ENCODE measurements at places on chromosomes 4 and X.

DNA sequence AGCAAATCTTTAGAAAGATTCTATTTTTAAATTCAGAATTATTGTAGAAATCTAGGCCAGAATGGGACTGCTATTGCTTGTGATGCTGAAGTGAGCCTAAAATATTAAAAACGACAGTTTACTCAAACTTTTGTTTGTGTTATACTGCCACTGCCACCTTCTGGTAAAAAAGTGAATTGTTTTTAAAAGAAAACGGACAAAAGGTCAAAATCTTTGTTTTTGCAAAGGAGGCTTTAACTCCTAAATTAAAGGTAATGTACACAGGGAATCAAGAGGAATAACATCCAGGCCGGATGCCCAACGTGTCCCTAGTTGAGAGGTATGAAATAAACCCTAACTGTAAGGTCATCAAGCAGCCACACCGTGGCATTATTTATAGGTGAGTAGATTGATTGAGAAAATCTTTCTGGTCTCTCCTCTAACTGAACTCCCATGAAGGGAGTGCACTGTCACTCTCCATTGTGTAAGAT is 338.3 kb upstream of the GALNT7 start:
- peak; percentile 39 for DNase-seq

DNA sequence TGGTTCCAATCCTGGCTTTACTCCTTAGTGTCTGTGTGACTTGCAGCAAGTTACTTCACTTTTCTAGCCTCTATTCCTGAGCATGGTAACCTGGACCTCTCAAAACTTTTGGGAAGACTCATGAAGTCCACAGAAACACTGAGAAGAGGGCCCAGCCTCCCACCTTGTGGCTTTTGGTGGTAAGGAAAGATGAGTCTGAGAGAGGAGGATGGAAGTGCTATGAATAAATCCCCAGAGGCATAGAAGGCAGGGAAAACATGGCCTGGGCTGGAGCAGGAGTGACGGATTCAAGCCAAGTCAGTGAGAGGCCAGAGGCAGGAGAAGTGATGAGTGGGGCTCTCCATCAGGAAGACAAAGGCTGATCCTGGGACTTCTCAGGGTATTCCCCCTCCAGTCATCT is 10.9 kb upstream of the MAGEA4 start:
- DNase-seq = no peak

DNA sequence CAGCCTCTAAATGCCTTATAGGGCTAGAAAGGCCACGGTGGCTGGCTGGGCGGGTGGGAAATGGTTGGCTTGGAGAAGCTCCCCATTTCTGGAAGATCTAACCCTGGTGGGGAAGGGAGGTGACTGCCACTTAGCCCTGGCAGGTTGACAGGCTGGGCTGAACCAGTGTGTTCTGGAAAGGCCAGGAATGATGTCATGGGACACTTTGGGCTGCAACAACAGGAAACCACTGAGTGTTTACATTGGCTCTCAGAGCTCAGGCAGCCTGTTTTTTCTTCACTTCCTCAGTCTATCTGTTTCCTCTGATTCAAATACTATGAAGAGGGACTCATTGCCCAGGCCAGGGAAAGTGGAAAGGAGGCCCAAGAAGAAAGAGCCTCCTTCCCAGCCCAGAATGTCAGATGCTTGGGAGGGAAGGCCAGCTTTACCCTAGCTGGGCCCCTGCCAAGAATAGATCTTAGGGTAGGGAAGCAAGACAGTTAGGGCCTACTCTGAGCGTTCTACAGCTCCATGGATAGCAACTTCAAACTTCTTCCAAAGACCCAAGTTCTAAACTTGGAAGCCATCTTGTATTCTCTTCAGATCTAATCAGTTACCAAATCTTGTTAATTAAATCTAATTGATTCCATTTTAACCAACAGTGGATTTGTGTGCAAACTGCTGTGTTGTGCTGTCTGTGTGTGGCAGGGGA is 65.8 kb upstream of the MSN start:
- no peak for DNase-seq

GRCh38 chrX:6325437-6325836 is 96.8 kb upstream of the NLGN4X start:
- DNase-seq = no peak

DNA sequence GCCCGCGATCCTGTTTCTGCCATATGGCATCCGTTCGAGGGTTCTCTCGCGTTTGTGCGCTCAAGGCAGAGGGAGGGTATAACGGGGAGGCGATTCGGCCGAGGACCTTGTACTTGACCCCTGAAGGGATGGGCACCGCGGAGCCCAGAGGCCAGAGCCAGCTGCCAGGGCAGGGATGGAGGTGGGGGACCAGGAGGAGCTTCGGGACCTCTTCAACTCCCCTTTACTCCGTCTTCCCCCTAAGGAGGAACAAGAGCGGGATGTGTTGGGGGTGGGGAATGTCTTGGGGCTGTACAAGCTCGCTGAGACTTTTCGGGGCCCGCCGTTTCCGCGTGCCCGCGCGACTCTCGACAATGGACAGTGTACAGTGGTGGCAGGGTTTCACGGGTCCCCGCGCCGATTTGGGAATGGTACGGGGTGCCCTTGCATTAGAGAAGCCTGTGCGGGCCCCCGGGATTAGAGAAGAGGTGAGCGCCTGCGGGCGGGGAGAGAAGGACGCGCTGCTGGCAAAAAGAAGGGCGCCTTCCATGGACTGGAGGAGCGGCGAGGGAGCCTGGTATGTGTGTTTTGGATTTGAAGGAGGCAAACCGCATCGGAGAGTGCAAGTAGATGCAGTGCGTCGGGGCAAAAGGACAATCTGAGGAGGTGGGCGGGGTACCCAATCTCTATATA is 760 bp downstream of the UGT8 start:
- DNase-seq = peak; percentile 66

- no peak for DNase-seq
Observed at GRCh38 chr4:156558373-156559025, 413.1 kb downstream of the PDGFC start.

GRCh38 chr4:76061982-76062381 is 12.5 kb upstream of the ART3 start:
- DNase-seq = no peak

- peak; percentile 28 for DNase-seq
Observed at GRCh38 chrX:112935029-112935428, 94.4 kb upstream of the AMOT start.

GRCh38 chr4:1208266-1208961 is 36.0 kb upstream of the SPON2 start:
- no peak for DNase-seq

- DNase-seq = peak; percentile 61
Observed at GRCh38 chrX:84046403-84046984, 141.5 kb downstream of the RPS6KA6 start.

DNA sequence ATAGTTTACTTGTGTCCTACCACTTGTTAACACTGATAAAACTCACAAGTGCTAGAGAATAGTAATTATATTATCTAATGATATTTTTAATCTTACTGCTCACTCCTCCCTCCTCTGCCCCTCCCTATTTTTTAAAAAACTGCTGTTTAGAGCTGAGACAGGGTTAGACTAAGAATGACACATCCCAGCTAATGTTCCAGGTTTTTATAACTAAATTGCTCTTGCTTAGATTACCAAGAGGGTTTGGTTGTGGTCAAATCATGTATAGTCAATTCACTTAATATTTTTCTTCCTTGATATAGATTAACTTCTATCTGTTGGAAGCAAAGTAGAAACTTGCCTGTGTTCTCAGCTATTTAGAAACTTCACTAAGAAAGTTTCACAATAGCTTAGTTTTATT is 60.2 kb downstream of the ATOH1 start:
- DNase-seq = no peak

DNA sequence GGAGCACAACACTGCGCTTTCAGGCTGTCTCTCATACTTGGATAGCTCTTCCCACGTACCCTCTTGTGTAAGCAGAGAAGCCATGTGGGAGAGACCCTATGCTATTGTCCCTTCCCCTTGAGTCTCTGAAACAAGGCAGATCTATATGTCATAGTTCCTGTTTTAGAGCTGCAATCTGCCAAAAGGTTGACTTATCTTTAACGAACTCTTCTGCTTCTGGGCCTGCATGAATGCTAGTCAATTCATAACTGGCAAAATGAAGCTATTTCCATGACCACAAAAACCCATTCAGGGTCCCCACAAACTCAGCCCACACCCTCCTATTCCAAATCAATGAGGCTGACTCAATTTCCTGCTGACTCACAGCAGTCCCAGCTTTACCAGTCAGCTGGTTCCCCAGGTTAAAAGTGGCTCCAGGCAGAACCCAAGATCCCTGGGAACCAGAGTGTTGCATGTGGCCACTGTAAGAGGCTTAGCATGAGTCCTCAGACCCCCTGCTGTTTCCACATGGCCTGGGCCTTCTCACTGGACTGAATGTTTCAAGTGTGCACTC is 25.3 kb upstream of the SOD3 start:
- DNase-seq = peak; percentile 75

- DNase-seq = peak; percentile 39
Observed at GRCh38 chr4:98260047-98260578, 1.1 kb upstream of the RAP1GDS1 start.

- no peak for DNase-seq
Observed at GRCh38 chr4:67874986-67875385, 8.8 kb downstream of the TMPRSS11D start.

DNA sequence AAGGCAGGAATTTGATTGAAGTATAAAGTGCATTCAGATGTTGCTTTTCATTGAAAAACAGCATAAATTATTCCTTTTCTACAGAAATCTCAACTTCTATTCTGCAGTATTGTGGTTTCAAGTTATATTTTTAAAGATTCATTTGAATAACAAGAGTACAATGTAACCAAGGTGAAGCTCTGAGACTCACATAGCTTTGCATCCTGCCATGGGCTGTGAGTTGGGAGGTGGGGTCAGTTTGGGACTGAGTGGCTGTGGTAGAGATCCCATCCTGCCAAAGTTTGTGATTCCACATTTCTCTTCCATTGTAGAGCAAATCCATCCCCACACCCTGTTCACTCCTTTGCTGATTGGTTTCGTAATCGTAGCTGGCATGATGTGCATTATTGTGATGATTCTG is 69.2 kb downstream of the KIT start:
- no peak for DNase-seq

GRCh38 chrX:118824173-118824730 is 628 bp downstream of the ZCCHC12 start:
- DNase-seq = peak; percentile 30

- DNase-seq = no peak
Observed at GRCh38 chr4:55103224-55103623, 22.2 kb downstream of the KDR start.

DNA sequence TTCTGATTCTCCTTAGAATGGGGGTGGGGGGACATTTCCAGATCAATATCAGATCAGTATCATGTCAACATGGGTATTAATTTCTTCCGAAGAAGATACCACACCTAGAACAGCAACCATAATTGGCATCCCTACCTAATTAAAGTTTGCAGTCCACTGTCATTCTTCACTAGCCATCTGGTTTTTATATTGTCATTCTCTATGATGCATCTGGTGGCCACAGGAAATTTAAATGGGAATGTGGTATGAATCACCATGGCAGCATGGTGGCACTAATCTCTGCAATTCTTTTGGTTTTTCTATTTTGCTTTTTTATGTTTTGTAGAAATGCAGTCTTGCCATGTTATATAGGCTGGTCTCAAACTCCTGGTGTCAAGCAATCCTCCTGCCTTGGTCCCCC is 16.6 kb upstream of the UBE2D3 start:
- DNase-seq = no peak

- no peak for DNase-seq
Observed at GRCh38 chr4:76673362-76673761, 224.6 kb downstream of the SOWAHB start.

DNA sequence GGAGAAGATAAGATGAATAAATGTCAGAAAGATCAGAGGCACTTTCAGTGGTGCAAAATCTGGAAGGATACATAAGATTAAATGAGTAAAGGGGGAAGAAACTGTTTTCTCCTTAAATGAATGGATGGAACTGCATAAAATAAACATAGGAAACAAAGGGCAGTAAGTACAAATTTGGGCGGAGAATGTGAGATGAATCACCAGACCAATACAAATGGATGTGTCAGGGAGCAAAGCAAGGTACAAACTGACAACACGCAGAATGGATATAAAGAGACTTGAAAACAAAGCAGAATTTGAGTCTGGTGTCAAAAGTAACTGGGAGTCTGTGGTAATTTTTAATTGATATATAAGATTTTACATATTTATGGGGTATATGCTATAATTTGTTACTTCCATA is 175.3 kb upstream of the PCDH18 start:
- no peak for DNase-seq

All from NCI-H524 (cell line).